ENCODE measurements at places on chromosomes 7 and 10. TPM values are rescaled to one million over a fixed set of nuclear protein-coding genes. Genes with fewer than 3 reads are reported as not detected.

Gene C10orf105
- 0.42 TPM for total RNA-seq

Gene CYP26C1
- not detected for total RNA-seq

Gene LRCH4
- total RNA-seq = 180 TPM

Gene FOXK1
- total RNA-seq = 39.5 TPM

Gene PILRA
- total RNA-seq = 11.8 TPM

Gene PPP1R3C
- total RNA-seq = 0.07 TPM

Gene NRAP
- not detected for total RNA-seq

Gene FAM25C
- not detected for total RNA-seq

Gene C10orf71
- not detected for total RNA-seq

Gene MRPS33
- 67.6 TPM for total RNA-seq

Gene ITPRIP
- 21.7 TPM for total RNA-seq

Gene MYH16
- not detected for total RNA-seq

Gene CRYGN
- total RNA-seq = not detected

Gene MYL10
- total RNA-seq = not detected

Gene CPA2
- not detected for total RNA-seq

Gene LLCFC1
- not detected for total RNA-seq

Gene ZYX
- total RNA-seq = 162 TPM

Gene KDM7A
- 29.2 TPM for total RNA-seq

Gene FAM180A
- not detected for total RNA-seq

Gene CAV1
- total RNA-seq = 0.12 TPM

Gene CFAP58
- total RNA-seq = 0.15 TPM

Gene AKR1C2
- not detected for total RNA-seq

Gene GSTK1
- total RNA-seq = 327 TPM

Gene ZFAND4
- total RNA-seq = 29.5 TPM

Gene C7orf33
- not detected for total RNA-seq

Gene FAM221A
- total RNA-seq = 6.5 TPM

Gene SLC18A3
- not detected for total RNA-seq

Gene RARRES2
- not detected for total RNA-seq

Gene GBX1
- not detected for total RNA-seq

Gene LBX1
- not detected for total RNA-seq

Gene PLPP4
- total RNA-seq = not detected

Gene AGR2
- not detected for total RNA-seq

Gene ZEB1
- total RNA-seq = 72.0 TPM

Gene SPOCK2
- 341 TPM for total RNA-seq

Gene PVRIG
- 72.8 TPM for total RNA-seq

Gene LEP
- not detected for total RNA-seq

Gene CPED1
- 0.15 TPM for total RNA-seq

Gene ANKRD2
- total RNA-seq = not detected

Gene GIMAP1
- 27.2 TPM for total RNA-seq

Gene CASD1
- 15.9 TPM for total RNA-seq

Gene CUZD1
- 3.0 TPM for total RNA-seq

Gene FAM241B
- total RNA-seq = 10.0 TPM

Gene ZNF425
- 1.1 TPM for total RNA-seq

Gene FLNC
- total RNA-seq = 0.02 TPM

Gene TDRD1
- 0.10 TPM for total RNA-seq

Gene CTAGE6
- 1.7 TPM for total RNA-seq

Gene TET1
- total RNA-seq = 1.7 TPM
